ENCODE measurements at places on chromosomes 6 and 20. TPM values are rescaled to one million over a fixed set of nuclear protein-coding genes. Genes with fewer than 3 reads are reported as not detected.

DNA sequence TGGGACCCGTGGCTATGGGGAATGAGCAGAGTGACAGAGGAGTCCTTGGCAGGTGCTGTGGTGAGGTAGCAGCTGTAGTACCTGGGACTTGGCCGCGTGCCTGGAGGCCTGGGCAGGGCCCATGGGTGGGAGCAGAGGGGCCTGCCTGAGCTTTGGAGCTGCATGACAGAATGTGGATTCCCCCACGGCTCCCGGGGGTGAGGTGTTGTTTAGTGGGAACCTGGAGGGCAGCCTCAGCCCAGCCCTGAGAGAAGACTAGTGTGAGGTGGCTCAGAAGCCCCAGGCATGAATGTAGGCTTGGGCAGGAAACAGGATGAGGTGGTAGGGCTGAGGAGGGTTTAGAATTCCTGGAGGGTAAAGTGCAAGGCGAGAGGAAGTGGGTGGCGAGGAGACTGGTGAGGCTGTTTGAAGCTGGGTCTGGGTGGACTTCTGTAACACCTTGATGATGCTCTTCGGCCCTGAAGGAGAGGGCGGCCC is 86.5 kb upstream of the SCP2D1 start:
- DNase-seq = no peak

DNA sequence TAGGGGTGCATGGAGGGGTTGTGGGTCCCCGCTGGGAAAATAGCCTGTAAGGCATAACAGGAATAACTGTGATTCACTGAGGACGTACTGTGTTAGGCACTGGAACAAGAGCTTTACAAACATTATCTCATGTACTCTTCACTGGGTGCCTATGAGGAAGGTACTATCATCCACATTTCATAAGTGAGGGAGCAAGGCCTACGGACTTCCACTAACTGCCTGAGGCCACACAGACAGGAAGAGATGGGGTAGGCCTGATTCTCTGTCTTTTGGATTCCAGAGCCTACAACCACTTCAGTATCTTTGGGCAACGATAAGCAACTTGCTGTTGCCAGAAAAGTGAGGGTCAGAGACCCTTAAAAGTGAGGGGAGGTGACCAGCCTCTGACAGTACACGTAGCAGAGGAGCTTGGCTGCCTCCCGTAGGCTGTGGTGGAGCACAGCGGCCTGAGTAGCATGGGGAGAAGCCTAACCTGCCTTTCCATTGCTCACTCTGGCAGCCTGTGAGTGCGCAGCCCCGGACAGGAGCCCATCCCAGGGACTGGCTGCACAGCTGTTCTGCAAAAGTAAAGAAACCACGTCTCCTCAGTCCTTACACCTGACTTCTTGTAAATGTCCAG is 30.4 kb downstream of the PSMB1 start:
- peak; percentile 4 for DNase-seq

ZKSCAN3 gene
- 2.6 TPM for total RNA-seq

DNA sequence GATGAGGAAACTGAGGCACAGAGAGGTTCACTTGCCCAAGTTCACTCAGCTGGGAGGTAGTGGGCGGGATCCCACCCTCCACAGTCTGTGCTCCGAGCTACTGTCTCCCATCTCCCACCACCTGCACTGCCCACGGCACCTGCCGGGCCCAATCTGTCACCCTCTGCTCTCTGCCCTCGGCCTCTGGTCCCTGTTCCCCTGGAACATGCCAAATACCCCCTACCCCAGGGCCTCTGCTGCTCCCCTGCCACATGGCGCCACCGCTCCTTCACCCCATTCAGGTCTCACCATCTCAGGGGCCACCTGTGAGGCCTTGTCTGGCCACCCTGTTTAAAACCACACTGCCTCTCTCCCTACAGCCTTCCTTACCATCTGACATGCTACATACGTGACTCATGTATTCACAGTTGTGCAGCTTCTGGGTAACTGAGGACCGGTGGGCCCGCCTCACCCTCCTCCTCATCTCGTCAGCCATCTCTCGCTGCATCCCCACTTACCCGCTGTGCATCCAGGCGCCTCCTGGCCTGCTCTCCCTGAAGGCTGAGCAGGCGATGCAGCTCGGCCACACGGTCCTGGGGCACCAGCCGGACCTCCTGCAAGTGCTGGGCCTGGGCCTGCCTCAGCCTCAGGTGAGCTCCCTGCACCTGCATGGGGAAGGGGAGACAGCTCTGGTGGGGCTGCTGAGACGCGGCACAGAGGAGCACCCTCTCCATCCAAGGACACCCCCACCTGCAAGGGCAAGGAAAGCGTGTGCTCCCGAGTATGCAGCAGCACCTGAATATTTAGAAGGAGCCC is 50.6 kb downstream of the GINS1 start:
- DNase-seq = no peak

ZCCHC3 gene
- total RNA-seq = 16.2 TPM

GRCh38 chr6:44046516-44047178 is 80.6 kb downstream of the MRPL14 start:
- DNase-seq = no peak

DNA sequence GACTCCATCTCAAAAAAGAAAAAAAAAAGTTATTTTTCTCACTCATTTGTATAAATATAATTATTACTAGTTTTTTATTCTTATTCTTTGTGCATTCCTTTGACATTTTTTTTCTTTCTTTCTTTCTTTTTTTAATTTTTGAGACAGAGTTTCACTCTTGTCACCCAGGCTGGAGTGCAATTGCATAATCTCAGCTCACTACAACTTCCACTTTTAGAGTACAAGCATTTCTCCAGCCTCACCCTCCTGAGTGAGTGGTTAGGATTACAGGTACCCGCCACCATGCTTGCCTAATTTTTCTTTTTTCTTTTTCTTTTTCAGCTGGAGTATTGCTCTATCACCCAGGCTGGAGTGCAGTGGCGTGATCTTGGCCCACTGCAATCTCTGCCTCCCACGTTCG is 51.4 kb upstream of the JARID2 start:
- no peak for DNase-seq

MROH8 gene
- total RNA-seq = 0.49 TPM

- DNase-seq = no peak
Measured at GRCh38 chr6:169121013-169121412, 132.6 kb downstream of the THBS2 start.

DNA sequence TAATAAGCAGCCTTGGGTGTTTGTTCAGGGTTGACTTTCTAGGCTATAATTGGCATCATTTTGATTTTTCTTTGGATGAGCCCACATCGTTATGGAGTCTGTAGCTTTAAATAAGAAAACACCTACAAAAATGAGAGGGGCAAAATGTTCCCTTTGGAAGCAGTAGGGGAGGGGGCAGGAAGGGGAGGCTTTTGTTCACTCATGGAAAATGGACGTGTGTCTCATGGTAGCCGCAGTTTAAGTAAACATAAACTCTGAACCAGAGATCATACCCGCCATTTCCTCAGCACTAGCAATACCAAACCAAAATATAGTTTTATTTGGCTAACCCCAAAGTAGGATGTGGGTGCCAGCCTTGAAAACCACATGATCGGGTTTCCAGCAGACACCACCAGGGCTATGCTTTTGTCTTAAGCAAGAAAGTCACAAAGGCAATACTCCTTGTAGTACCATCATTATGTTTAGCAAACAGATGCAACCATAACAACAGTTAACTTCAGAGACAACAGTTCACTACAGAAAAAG is 572.5 kb upstream of the JAG1 start:
- no peak for DNase-seq

GRCh38 chr20:14055127-14055742 is 59.9 kb downstream of the MACROD2 start:
- DNase-seq = peak; percentile 84

ENPP1 gene
- total RNA-seq = 7.4 TPM

DNA sequence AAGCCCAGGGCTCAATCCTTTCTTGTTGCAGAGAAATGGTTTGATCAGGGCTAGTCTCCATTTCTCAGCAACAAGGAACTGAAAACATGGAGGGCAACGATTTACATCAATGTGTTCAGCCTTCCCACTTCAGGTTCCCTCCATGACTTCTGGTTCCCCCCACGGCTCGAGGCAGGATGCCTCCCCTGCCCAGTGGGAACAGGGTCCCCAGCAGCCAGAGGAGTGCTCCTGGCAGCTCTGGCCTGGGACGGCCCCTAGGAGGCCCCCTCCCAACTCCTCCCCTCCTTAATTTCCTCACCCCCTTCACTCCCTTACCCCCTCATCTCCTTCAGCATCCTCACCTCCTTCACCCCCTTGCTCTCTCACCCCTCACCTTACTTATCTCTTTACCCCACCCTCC is 283.8 kb downstream of the CDC5L start:
- no peak for DNase-seq

DNA sequence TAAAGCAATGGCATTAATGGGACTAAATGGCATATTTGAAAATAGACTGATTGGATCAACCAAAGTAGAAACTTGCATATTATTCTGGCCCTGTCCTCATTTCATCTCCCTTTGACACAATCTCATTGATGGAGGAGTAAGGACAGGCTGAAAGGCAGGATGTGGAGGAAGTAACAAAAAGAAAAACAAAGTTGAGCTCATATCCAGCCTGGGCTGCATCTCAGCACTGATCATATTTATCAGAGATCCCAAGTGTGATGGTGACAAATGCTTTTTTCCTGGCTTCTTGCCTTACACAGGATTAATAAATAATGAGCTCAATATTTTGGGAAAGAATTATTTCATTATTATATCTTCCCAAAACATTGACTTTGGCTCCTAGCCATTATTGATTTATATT is 622.7 kb downstream of the CD109 start:
- no peak for DNase-seq

MICAL1 gene
- total RNA-seq = 48.1 TPM

DNA sequence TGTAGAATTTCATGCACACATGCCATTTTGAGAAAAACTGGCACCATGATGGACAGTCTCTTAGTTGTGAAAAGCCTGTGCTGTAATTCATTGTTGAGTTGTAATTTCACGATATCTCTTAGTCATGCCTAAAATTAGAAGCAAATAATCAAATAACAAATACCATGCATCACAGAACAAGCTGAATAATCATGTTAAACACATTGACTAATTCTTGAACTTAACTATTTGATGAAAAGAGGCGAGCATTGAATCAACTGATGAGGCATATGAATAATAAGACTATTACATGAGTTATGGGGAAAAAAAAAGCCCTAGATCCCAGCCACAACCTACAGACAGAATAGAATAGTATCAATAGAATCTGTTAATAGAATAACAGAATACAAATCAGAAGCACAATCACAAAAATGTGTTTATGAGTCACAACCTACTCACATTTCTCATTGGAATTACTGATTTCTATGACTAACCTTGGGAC is 14.2 kb upstream of the RNF217 start:
- DNase-seq = peak; percentile 35

- no peak for DNase-seq
Measured at GRCh38 chr6:75144386-75144785, 61.5 kb downstream of the COL12A1 start.

DNA sequence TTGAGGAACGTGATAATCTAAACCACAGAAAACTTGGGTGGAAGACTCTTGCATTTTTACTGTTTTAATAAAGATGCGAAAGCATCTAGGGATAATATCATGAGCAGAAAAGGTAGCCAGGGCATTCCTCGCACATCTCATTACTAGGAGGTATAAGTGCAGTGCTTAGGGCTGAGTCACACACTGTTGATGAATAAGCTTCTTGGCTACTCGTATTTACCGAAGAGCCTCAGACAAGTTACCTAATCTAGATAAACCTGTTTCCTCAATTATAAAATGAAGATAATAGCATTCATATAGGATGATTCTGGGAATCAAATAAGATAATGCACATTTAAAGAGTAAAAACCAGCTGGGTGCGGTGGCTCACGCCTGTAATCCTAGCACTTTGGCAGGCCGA is 780 bp upstream of the KIAA0319 start:
- no peak for DNase-seq

- no peak for DNase-seq
Measured at GRCh38 chr20:47780720-47781389, 4.4 kb downstream of the SULF2 start.

GRCh38 chr6:398558-399078 is 7.1 kb downstream of the IRF4 start:
- no peak for DNase-seq
